ENCODE measurements at places on chromosomes 12 and 14. TPM values are rescaled to one million over a fixed set of nuclear protein-coding genes. Genes with fewer than 3 reads are reported as not detected.

The CIDEB gene
- 34.5 TPM for total RNA-seq

DNA sequence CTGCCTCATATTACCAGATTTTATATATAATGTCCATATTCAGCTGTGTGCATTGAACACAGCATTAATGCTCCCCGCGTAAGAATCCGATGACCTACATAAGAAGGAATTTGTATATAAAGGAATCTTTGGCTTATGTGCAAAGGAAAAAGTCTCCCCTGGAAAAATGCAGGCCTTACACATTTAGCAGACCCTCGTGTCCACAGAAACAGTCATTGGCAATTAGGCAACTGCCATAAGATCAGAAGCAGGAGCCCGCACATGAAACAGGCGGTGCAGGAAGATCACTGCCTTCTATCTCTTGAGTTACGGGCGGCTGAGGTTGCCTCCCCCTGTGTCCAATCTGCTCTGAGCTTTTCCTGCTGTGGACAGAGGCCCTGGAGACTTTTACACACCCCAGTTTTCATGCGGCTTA, 63.2 kb upstream of the RFX4 start:
- no peak for DNase-seq

The CCDC38 gene
- not detected for total RNA-seq

DNA sequence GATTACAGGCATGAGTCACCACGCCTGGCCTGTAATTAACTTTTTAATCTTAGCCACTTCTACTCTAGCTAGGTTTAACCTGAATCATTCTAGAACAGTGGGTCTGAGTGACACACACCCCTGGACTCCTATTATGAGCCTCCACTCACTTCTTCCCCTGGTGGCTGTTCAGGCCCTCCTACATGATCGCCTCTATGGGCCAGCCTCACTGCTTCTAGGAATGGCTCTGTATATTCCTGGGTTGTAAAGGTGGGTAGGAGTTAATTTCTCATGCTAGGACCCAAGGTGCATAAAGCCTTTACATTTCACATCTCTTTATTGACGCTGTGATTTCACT, 8.0 kb upstream of the RNU6-8 start:
- no peak for DNase-seq

GRCh38 chr12:105922670-105923102, 216.1 kb downstream of the NUAK1 start:
- DNase-seq = no peak

GRCh38 chr14:70666361-70666686, 24.6 kb downstream of the TTC9 start:
- no peak for DNase-seq

The LALBA gene
- total RNA-seq = not detected

DNA sequence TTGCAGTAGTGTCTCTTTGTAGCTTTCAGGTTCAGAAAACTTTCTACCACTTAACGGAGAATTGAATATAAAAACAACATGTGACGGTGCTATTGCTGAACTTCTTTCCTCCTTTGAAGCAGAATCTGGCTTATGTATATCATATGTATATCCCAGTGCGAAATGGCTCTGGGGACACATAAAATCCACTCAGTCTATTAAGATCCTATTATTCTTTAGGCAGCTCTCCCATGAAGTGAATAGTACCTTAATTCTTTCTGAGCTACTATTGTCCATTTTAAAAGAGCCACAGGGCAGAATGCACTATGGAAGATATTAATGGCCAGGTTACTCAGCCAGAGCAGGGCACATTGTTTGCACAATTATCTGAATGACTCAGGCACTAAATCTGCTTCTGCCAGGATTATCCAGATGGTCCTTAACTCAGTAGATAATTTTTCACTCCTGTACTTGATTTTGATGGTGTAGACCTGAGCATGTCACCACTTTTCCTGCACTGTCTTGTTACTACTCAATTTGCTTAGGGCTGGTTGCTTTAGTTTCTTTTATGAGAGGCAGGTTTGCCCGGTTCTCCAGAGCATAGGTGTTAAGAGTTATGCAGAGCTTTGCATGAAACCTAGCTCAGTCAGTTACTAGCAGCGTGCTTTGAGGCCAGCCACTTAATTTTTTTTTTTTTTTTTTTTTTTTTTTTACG, 5.5 kb downstream of the CNTN1 start:
- DNase-seq = no peak

The KRT78 gene
- 10.8 TPM for total RNA-seq

DNA sequence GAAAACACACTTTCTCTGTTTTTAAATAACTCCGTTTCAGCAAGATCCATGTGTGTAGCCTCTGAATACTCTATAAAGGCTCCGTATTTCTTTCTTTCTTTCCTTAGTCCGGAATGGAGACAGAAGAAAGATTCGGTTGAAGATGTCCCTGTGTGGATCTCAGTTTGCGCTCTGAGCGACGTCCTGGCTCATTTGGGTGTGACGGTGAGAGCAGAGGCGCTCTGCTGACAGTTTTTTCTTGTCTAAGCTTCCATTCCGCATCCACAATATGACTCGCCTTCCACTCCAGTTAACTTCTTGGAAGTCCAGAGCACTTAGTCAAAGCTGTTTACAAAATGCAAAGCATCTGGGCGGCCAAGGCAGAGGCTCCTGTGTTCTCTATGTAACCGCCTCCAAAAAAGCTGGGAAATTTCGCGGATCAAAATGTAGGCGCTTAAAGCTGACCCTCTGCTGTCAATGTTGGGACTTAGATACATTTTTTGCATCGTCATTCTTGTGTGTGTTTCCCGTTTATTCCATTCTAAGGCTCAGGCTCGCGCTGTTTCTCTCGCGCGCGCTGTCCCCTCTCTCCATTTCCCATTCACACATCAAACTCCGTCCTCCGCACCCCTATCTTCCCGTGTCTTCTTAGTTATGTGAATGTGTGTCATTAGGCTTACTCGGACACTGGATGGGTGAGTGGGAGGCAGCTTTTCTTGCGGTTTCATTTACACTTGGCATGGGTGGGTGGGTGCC, 880 bp upstream of the FLRT2 start:
- DNase-seq = no peak

- no peak for DNase-seq
These were observed 5.8 kb downstream of the MAX start for GRCh38 chr14:65096323-65097089.

- DNase-seq = no peak
These were observed 640.9 kb downstream of the MED13L start for GRCh38 chr12:115636546-115636945.

GRCh38 chr12:106594447-106594846, 11.6 kb downstream of the RFX4 start:
- no peak for DNase-seq

The CARMIL3 gene
- not detected for total RNA-seq

- DNase-seq = no peak
These were observed 117.3 kb downstream of the ERC1 start for GRCh38 chr12:1108276-1108675.

GRCh38 chr14:105088812-105089745, 23.8 kb upstream of the GPR132 start:
- DNase-seq = no peak

The KLRG1 gene
- total RNA-seq = 7.9 TPM

GRCh38 chr12:49947593-49948226, 2.8 kb upstream of the AQP2 start:
- DNase-seq = no peak

DNA sequence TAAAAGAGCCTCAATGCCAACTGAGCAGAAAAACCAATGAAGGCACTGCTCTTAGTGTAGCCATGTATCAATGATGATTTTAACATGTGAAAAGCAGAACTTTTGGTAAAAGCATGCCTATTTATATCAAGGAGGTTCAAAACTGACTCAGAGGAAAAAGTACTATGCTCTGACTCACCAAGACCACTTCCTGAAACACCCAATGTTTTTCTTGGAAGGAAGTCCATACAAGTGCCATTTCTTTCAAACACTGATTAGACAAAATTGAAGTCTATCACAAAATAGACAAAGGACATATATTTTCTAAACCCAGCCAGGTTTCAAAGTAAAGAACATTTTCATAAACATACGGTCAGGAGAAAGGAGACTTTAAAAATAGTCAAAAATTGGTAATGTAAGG, 88.6 kb downstream of the EPS8 start:
- no peak for DNase-seq

All from tibial nerve (tissue), 4 donors.